Activated CD8-positive, alpha-beta T cell treated with anti-CD3 and anti-CD28 coated beads for 36 hours (primary cell): ENCODE measurements at places on chromosomes 16 and 17.

GRCh38 chr16:59527206-59527997 is 793.3 kb upstream of the GOT2 start:
- DNase-seq: no peak

DNA sequence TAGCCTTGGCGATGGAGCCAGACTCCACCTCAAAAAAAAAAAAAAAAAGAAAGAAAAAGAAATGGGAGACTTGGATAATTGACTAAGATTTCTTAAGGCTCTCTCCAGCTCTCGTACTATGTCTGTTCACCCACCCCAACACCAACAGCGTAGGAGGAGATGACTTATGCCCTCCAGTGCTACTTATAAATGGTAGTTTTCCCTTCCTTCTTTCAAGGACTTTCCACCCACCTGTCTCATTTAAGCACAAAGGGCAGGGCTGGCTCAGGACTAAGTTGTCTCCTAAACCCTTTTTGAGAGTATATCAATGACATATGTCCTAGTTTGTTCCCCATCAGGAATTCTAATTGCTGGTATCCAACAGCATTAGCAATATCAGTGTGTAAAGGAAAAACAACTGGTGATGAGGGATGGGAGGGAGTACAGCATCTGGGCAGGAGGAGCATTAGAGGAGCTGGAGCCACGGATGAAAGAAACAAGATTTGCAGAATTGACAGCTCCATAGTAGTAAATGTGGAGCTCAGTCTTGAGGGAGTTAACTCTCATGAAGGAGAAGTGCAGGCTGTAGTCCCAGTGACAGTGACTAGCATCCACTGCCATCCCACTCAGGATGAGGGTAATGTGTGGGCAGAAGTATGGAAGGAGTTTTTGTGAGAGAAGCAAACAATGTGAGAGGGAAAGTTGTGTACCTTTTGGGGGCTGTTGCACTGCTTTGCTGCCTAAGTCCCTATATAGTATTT is 17.2 kb downstream of the UBE2Z start:
- DNase-seq: no peak

- DNase-seq: no peak
These were observed 38.3 kb downstream of the CDK5R1 start for GRCh38 chr17:32525122-32525521.

DNA sequence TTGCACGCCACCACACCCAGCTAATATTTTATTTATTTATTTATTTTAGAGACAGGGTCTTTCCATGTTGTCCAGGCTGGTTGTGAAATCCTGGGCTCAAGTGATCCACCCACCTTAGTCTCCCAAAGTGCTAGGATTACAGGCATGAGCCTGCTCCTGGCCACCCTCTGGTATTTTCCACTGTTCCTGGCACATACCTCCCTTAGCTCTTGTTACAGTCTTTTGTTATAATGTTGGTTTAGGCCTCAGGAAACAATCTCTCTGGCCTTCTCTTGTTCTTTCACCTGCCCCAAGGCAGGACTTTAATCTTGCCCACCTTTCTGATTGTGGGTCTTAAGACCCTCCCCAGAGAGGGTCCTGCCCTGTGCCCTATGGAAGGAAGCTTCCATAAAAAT is 3.6 kb upstream of the CYTH1 start:
- no peak for DNase-seq

GRCh38 chr16:69424935-69425784 is 741 bp downstream of the CYB5B start:
- DNase-seq: no peak

DNA sequence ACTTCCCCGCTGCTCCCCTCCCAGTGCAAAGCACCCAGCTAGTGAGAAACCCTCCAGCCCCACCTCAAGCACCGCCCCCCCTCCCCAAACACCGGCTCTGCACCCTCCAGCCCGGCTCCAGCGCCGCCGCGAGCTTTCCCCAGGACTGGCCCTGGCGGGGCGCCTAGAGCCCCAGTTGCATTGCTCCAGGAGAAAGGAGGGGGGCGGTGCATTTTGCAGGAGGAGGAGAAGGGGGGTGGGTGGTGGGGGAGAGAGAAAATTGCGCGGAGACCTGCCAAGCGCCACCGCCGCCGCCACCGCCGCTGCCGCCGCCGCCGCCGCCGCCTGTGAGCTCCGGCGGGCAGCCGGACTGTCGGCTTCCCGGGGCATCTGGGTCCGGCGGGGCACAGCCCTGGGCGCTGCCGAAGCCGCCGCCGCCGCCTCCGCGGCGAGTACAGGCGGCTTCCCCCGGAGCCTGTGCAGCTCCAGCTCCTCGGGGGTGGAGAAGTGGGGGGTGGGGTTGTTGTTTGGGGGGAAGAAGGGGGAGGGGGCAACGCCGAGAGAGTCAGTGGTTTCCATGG is 333 bp upstream of the NOG start:
- peak; percentile 63 for DNase-seq

DNA sequence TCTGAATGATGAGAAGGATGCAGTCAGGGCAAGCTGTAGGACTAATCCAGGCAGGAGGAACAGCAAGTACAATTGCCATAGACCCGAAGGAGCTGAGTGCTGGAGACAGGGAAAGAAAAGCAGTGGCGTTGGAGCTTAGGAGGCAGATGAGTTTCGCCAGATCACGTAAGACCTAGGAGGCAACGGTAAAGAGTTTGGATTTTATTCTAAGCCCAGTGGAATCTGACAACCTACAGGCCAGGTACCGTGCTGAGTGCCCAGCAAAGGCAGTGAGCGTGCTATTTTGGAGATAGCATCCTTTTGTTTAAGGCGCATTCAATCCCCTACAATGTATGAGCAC is 1.2 kb downstream of the USP43 start:
- DNase-seq: no peak

GRCh38 chr16:89491238-89491869 is 993 bp upstream of the ANKRD11 start:
- no peak for DNase-seq

GRCh38 chr17:45668316-45668715 is 115.8 kb upstream of the CRHR1 start:
- no peak for DNase-seq

- peak; percentile 58 for DNase-seq
These were observed 2.7 kb downstream of the HS3ST3B1 start for GRCh38 chr17:14303343-14304221.

DNA sequence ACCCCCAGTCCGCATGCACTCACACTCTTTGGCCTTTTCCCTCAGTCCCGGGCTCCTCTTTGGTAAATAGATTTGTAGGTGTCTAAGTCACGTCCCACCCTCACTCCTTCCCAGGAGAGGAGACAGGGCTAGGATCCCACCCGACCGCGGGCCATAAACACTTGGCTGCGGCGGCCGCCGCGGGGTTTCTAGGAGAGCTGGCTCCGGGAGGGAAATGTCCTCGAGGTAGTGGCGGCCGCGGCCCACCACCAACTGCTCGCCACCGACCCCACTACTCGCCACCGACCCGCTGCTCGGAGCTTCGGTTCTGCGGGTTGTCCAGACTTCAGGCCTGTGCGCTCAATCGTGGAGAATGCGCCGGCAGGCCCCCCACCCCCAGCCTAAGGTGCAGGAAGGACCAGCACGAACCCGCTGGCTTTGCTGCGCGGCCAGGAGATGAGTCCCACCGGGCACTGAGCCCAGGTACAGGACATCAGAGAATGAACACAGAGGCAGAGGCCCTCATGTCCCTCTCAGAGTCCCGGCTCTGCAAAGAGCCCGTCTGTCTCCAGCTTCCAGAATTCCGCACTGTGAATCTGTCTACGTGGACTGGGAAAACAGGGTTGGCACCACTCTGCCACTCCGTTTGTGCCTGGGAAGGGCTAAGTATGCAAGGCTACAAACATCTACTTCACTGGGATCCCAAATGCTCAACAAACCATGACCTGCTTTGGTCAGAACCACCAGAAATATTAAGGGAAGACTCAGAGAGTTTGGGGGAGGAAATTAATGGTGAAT is 2.5 kb downstream of the PRAC2 start:
- no peak for DNase-seq

GRCh38 chr16:66322174-66322573 is 44.3 kb upstream of the CDH5 start:
- DNase-seq: no peak

DNA sequence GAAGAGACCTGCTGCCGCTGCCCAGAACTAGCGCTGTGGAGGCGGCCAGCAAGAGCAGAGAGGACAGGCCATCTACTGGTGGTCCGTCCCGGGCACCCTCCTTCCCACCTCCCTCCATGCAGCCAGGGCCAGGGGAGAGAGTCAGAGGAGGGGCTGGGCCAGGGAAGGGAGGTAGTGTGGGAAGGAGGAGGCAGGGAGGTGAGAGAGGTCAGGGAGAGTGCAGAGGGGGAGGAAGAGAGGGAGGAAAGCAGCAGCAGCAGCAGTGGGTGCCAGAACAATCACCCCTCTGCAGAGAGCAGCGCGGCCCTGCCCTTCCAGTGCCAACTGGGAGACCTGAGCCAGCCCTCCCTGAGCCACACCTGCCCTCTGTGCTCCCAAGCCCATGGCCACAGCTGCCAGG is 6.6 kb downstream of the C16orf95 start:
- DNase-seq: no peak

GRCh38 chr16:35565626-35566025 is 2106.2 kb downstream of the TP53TG3F start:
- DNase-seq: no peak

DNA sequence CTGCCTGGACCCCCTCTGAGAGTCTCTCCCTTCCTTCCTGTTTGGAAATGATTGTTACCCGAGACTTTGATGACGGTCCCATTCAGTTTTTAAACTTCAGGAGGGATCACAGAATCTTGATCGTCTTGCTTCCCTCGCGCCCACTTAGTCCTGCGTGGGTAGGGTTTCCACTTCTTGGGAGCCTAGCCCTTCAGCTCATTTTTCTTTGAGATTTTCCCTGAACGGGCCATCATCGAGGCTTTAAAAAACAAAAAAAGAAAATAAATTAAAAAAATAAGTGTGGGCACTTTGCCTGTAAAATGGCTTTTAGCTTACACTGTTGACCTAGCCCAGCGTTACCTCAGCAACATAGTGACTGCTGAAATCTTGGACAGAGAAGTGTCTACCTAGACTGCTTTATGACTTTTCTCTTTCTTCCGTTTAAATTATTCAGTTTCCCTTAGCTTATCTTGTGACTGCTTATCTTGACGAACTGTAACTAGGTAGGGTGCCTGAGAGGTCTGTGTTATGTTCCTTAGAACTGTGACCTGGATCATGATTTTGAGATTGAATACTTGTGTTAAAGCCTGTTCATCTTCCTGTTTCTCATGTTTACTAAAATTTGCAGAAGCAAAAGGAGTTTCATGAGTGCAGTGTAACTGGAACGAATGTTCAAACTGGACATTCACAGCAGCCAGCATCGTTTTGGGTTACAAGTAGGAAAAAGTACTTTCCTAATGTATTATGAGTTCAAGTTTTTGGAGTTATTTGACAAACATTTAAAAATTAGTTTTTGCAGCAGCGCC is 874 bp downstream of the WWP2 start:
- peak; percentile 27 for DNase-seq

GRCh38 chr17:62980842-62981241 is 14.8 kb downstream of the TANC2 start:
- DNase-seq: no peak

DNA sequence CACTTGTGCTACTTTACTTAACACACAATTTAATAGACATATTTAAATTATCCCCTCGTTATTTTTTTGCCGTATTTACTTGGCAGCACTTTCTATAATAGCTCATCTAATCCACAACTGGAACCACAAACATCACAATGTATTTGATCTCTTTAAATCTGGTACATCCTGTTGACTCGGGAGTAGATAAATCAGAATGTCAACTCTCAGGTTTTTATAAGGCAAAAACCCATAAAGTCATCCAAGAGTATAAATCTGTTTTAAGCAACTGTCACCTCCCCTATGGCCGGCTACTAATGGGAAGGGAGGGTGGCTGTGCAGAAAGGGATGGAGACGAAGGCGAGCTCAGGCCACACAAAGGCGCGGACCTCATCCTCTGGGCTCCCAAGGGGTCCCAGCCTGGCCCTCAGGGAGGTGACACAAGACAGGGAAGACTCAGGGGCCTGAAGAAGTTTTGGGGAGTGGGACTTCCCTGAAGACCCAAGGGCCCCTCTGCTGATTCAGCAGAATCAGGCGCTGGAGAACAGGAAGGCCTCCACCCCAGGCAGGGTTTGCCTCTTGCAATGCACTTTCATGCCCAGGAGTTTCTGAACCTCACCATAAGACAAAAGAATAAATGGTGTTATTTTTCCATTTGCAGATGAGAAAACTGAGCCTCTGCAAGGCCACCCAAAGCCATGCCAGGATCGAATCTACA is 122.5 kb downstream of the ZNF423 start:
- no peak for DNase-seq

GRCh38 chr17:44687756-44688155 is 1.8 kb downstream of the CCDC43 start:
- no peak for DNase-seq

- DNase-seq: no peak
These were observed 1.1 kb downstream of the PRSS41 start for GRCh38 chr16:2799205-2799858.
